Activated CD4-positive, alpha-beta T cell treated with anti-CD3 and anti-CD28 coated beads for 36 hours (primary cell): ENCODE measurements at places on chromosomes 16 and 17. TPM values are rescaled to one million over a fixed set of nuclear protein-coding genes. Genes with fewer than 3 reads are reported as not detected.

GRCh38 chr17:48719642-48720265 is 2.6 kb downstream of the PRAC1 start:
- peak; percentile 27 for DNase-seq

- DNase-seq = no peak
These were observed 64.5 kb downstream of the RBFOX3 start for GRCh38 chr17:79546386-79546785.

- peak; percentile 81 for DNase-seq
These were observed 426.7 kb upstream of the MAF start for GRCh38 chr16:80027007-80027965.

- no peak for DNase-seq
These were observed 18.6 kb downstream of the ZDHHC7 start for GRCh38 chr16:84992717-84993075.

DNA sequence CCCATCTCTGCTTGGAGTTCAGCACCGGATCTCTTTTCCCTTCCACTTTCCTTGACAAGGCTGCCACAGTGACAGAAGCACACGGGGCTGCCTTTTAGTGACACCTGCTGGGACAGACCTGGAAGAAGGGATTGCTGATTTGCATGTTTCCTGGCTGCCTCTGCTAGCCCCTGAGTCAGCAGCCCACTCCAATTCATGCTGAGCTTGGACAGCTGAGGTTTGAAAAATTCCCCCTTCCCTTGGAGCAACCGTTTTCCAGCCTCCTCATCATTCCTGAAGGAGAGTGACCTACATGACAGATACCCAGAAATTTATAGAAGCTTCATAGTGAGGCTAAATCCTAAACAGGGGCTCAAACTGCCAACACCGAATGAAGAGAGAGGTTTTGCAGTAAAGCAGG is 18.8 kb upstream of the RBL2 start:
- DNase-seq = no peak

DNA sequence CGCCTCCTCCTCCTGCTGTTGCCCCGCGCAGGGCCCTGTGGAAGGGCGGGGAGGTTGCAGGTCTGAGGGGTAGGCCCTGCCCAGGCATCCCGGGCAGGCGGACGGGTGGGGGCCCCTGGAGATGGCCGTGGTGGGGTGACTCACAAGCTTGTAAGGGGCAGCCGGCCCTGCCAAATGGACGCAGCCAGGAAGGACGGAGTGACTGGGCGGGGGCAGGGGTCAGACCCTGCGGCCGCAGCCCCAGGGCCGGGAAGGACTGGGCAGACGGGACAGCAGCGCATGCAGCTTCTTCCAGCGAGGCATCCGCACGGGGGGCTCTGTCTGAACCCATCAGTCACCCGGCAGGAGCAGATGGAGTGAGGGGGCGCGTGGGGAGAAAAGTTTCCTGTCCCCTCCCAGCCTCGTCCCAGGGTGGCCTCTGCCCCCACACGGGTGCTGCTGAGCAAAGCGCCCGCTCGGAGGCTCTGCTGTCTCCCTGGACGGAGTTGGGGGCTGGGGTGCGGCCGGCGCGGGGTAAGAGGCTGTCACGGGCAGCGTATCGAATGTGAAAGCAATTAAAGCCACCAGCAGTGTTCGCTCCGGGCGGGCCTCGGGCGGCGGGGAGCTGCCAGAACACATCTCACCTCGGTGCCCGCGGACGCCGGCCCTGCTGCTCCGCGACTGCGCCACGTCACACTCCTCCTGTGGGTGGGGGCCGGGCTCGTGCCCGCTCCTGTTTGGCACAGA is 5.4 kb upstream of the PRR35 start:
- DNase-seq = no peak

DNA sequence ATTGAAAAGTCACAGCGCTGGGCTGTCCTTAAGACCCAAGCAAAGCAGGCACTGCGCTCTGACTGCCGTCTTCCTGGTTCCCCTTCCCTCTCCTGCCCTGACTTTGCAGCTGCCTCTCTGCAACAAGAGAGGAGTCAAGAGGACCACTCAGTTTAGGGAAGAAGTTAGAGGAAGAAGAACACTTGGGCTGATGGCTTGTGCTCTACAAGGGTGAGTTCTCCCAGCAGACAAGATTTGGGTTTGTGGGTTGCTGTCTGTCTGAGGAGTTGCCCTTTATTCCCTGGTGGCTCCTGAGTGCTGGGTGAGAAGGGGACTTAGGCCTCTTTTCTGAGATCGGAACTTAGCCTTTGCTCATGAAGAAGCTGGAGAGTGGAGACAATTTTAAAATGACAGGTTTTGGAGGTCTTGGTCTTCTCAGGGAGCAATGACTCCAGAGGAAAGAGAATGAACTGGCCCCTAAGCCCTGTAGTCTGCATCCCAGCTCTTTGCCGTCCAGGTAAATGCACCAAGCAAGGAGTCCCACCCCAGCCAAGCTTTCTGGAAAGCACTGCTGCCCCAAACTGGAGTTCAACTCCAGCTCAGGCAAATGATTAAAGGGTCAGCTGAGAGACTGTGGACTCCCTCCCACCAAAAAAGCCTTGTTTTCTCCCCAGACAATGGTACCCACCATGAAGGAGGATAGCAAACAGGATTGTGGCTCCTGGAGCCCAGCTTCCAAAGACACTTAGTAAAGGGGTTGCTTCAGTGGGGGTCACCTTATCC is 2.7 kb upstream of the HOXB9 start:
- DNase-seq = no peak

GRCh38 chr16:70770626-70771552 is 30.1 kb downstream of the VAC14 start:
- DNase-seq = peak; percentile 81

GRCh38 chr17:3904501-3904900 is 11.6 kb upstream of the CAMKK1 start:
- no peak for DNase-seq

DNA sequence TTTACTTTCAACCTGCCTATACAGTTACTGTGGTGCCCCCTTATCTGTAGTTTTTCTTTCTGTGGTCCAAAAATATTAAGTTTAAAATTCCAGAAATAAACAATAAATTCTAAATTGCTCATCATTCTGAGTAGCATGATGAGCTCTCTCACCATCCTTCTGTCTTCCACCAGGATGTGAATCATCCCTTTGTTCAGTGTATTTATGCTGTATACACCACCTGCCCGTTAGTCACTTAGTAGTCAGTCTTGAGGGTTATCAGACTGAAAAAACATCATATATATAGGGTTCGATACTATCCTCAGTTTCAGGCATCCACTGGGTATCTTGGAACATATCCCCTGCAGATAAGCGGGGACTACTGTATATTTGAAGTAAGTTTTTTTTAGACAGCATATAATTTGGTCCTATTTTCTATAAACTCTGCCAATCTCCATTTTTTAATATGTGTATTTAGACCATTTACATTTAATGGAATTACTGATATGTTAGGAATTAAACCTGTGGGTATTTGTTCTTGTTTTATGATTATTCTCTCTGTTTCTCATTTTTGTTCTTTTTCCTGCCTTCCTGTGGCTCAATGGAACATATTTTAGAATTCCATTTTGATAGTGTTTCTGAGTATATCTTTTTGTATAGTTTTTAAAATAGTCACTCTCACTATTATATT is 31.0 kb downstream of the TBX21 start:
- no peak for DNase-seq

DNA sequence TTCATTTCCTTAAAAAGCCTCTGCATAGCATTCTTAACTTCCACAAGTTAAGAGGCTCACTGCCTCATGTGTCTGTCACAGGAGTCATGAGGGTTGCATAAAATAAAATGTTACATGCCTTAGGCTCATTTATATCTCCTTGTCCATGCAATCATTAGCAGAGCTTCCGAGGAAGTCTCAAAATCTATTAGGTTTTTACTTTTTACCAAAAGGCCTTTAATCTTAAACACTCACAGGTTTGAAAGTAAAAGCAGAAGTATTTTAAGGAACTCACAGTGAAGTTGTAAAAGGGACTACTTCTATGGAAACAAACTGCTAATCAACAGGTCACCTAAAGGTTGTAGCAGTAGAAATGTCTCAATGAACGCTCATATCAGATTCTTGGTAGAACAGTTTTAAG is 5.2 kb upstream of the ATP6V0A1 start:
- DNase-seq = no peak

DNA sequence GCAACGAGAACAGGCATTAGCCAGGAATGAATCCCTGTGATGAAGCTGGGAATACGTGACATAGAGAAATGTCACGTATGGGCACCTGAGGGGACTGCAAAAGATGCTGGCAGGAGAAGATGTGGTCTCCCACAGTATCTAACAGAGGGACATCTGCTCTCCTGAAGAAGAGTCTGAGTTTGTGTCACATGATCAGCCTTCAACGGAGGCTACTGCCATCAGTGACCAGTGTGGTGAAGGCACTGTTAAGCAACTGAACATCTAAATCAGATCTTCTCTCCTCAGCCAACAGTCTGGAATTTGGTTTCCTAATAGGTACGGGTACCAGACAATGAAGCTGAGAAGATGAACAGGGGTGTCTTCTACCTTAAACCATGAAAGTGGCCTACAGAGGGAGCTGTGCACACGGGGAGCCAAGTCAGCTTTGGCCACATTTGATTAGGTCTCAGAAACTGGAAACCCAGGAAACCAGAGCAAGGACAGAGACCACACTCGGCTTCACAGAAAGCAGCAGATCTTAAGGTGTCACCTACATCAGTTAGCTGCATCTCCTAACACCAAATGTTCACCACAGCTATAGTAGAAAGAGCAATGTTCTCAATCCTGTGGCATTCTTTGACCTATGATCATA is 41.8 kb downstream of the BRD7 start:
- DNase-seq = peak; percentile 81

- DNase-seq = no peak
These were observed 51.7 kb downstream of the NXN start for GRCh38 chr17:927611-928461.

- peak; percentile 66 for DNase-seq
These were observed 604 bp downstream of the HS3ST3B1 start for GRCh38 chr17:14301279-14302090.

- DNase-seq = no peak
These were observed 78.4 kb downstream of the NT5M start for GRCh38 chr17:17381446-17382064.

DNA sequence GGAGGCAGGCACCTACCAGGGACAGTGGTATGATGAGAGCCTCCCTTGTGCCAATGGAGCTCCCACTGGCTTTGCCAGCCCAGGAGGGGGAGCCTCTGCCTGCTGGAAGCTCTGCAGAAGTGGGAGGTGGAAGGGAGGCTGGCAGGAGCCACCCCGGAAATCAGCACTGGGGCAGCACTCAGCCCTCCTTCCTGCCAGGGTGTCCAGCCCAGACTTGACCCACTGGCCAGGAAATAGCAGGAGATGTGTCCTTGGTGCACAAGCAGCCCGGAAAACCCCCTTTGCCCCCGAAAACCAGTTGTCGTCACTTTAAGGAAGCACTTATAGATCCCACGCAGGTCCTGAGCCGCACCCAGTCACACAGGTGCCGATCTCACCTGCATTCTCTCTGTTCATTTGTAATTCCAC is 49.3 kb upstream of the CACNG4 start:
- DNase-seq = peak; percentile 12

- no peak for DNase-seq
These were observed 9.3 kb downstream of the SLC47A2 start for GRCh38 chr17:19706791-19707727.

- DNase-seq = no peak
These were observed 83.4 kb downstream of the COX10 start for GRCh38 chr17:14152721-14153120.

Gene CLCN7
- 29.9 TPM for total RNA-seq

Gene MYH3
- 3.5 TPM for total RNA-seq

Gene GDPD1
- total RNA-seq = 2.5 TPM

Gene OR3A3
- not detected for total RNA-seq

Gene SLC38A8
- not detected for total RNA-seq

Gene ELMO3
- 4.6 TPM for total RNA-seq

Gene KCNJ12
- not detected for total RNA-seq
